Airway epithelial cell (primary cell): ENCODE measurements at places on chromosomes 4 and X. TPM values are rescaled to one million over a fixed set of nuclear protein-coding genes. Genes with fewer than 3 reads are reported as not detected.

The PPP1R2C gene
- not detected in 2 replicates for total RNA-seq

The CT47C1 gene
- total RNA-seq = not detected in 2 replicates

The MAGEC2 gene
- not detected in 2 replicates for total RNA-seq

The TRIM75 gene
- not detected in 2 replicates for total RNA-seq

The TGIF2LX gene
- not detected in 2 replicates for total RNA-seq

The SHOX gene
- not detected in 2 replicates for total RNA-seq

The UGT2A1 gene
- not detected in 2 replicates for total RNA-seq

The CITED1 gene
- 0.28 and 0.33 TPM in 2 replicates for total RNA-seq

The SMIM14 gene
- 6.9 and 14.4 TPM in 2 replicates for total RNA-seq

The CT45A2 gene
- total RNA-seq = not detected in 2 replicates

The GALNTL6 gene
- total RNA-seq = not detected in 2 replicates

The GPR173 gene
- total RNA-seq = 0.28 TPM in 2 replicates

The SPANXN3 gene
- not detected in 2 replicates for total RNA-seq

The ASB5 gene
- not detected in 2 replicates for total RNA-seq

The GABRG1 gene
- total RNA-seq = not detected in 2 replicates

The EDA2R gene
- 0.60 and 1.7 TPM in 2 replicates for total RNA-seq

The ITM2A gene
- 0.42 TPM in 1 of 2 replicates, not detected in the other for total RNA-seq

The MAGED4B gene
- 0.63 and 4.7 TPM in 2 replicates for total RNA-seq

The PORCN gene
- total RNA-seq = 38.0 and 61.9 TPM in 2 replicates

The SCRG1 gene
- not detected in 2 replicates for total RNA-seq

The NUDT10 gene
- total RNA-seq = 1.3 and 2.3 TPM in 2 replicates

The SPACA5 gene
- total RNA-seq = not detected in 2 replicates

The ART3 gene
- 1.7 TPM in 1 of 2 replicates, not detected in the other for total RNA-seq

The MGARP gene
- total RNA-seq = 0.37 and 0.49 TPM in 2 replicates

The BST1 gene
- total RNA-seq = 1.6 and 4.3 TPM in 2 replicates

The CFAP299 gene
- total RNA-seq = not detected in 2 replicates

The MTMR8 gene
- total RNA-seq = 0.49 TPM in 1 of 2 replicates, not detected in the other

The PABPC5 gene
- total RNA-seq = 0.07 TPM in 1 of 2 replicates, not detected in the other
